HT-29 (cell line): ENCODE measurements at places on chromosomes 3 and 15.

- DNase-seq = no peak
Observed at GRCh38 chr3:124876401-124876878, 10.7 kb downstream of the ITGB5 start.

DNA sequence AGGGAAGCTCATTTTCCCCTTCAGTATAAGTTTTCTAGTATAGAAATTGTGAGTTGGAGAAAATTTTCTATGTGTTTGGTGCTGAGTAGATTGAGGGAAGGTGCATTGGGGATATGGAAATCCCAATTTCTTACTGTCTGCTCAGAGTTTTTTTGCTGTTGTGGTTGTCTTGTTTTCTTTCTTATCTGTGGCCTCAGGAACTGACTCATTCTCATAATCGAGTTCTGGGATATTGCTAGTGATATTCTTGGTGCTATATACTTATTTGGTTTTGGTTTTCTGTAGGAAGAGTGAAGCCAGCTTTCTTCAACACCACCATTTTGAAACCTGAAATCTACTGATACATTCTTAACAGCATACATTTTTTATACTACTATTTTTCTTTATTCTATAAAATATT is 869.2 kb downstream of the DIPK2A start:
- no peak for DNase-seq

- no peak for DNase-seq
Observed at GRCh38 chr3:148723631-148724030, 25.9 kb downstream of the AGTR1 start.

DNA sequence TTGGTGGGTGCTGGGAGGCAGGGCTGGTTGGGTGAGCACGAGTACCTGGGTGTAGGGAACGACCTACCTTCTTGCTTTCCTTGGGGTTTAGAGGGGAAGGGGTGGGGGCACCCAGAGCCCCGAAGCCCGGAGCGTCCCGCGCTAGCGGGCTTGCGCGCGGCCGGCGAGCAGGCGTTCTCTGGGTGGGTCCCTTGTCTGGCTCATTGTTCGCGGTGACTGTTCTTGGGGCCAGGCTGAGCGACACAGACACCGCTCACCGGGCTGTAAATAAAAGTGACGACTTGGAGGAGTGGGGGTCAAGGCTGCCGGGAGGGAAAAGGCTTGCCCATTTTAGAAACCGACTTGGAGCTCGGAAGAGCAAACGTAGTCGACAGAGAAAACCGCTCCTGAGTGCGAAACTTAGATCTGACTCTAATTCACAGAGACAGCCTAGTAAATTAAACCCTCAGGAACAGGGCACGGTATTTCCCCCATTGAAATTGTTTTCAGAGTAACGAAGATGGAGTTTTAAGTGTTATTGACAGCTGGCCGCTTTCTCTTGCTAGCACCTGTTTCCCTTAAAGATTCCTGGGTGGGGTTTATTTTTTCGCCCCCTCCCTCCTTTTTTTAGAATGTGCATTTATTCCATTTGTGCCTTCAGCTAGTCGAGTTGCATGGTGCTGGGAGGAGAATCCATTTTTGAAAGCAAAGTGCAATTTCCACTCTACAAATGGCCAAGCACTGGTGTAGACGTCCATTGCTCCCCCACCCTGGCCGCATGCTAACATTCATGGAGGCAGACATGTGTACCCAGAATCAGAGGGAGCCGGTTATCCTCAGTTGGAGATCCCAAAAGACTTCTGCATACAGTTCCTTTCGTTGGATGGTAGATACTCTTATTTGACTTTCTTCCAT is 532.1 kb upstream of the SEMA6D start:
- no peak for DNase-seq

- no peak for DNase-seq
Observed at GRCh38 chr3:197305854-197306253, 7.4 kb upstream of the DLG1 start.

GRCh38 chr15:99143655-99144610 is 39.1 kb downstream of the SYNM start:
- DNase-seq = no peak

DNA sequence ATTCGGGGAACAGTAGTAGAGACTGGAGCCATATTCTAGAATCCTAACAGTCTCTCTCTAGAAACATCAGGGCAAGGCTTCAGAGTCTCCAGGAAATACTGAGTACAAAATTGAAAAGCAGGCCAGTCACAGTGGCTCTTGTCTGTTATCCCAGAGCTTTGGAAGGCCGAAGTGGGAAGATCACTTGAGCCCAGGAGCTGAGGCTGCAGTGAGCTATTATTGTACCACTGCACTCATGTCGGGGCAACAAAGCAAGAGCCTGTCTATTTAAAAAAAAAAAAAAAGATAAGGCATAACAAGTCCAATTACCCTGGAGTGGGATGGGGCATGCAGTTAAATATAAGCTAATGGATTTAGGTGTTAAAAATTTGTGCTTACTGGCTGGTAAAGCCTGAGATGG is 79.0 kb downstream of the SEMA6D start:
- no peak for DNase-seq

DNA sequence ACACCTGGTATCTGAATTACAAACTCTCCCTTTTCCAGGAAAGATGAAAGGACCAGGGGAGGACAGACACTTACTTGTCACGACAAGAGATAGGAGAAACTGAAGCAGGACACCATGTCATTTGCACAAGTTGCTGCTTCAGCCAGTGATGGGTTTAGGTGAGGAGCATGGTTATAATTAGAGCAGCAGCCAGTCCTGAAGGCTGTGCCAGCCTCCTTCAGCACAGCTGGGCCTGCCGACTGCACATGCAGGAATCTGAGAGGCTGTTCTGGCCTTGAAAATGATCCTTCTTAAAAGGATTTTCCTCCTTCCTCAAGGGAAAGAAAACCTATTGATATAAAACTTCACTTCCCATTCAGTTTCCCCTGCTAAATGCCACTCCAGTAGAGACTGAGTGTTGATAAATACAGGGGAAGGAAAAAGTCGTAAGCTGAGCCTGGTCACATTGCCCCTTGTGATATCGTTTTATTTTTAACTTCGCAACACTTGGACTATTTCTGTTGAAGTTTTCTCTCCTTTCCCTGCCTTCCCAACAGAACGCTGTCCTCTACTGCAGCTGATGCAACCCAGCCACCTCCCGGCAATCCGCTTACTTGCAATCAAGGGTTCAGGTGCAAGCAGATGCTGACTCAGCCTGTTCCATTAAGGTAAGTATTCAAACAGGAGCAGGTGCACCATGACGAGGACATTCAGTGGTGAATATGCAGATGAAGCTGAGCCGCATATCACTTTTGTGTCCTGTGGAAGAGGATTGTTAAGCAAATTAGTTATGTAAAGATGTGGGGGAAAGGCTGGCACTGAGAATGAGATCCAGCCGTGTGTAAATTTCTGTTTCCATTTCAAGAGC is at the start of gene FBXO40:
TSS of gene FBXO40 (plus strand) at position 524 of the 847 bp plus-strand sequence. CDS start 27,197 bp downstream, outside the sequence.
- DNase-seq = no peak

DNA sequence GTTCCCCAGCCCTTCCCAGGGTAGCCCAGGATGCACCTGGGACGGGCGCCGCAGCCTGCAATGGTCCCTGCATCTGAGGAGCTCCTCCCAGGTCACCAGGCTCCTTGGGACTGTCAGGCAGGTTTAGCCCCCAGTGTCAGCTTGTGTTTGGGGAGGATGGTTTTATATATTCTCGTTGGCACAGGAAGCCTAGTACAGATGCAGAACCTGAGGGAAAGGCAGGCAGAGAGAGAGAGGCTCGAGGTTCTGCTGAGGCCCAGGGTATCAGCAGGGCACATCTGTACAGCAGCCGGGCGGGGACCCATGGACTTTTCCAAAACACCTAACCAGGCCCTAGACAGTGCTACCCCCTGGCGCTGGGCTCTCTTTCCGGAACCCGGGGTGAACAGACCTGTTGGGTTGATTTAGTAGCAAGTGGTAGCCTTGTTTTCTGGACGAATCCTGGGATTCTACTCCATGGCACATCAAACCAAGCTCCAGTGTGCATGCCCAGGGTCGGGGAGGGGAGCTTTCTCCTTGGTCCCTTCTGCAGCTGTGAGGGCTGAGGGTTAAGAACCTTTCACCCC is 8.6 kb downstream of the PAK6 start:
- DNase-seq = no peak

- no peak for DNase-seq
Observed at GRCh38 chr3:188183452-188183851, 29.5 kb downstream of the LPP start.

DNA sequence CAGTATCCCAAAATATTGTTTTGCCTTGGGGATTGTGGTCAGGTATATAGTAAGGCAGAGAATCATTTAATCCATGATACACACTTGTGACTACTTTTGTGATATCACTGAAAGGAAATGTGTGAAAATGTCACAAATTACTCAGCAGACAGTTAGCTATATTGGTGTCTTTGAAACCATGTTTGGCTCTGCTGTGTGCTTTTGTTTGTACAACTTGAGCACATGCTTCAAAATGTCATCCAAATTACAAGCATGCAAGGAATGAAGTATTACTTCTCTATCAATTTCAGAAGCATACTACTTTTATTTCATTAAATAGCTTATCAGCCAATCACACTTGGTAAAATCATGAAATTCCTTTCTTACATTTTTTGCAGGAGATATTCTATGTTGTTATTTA is 619.0 kb upstream of the AGTR1 start:
- DNase-seq = no peak

DNA sequence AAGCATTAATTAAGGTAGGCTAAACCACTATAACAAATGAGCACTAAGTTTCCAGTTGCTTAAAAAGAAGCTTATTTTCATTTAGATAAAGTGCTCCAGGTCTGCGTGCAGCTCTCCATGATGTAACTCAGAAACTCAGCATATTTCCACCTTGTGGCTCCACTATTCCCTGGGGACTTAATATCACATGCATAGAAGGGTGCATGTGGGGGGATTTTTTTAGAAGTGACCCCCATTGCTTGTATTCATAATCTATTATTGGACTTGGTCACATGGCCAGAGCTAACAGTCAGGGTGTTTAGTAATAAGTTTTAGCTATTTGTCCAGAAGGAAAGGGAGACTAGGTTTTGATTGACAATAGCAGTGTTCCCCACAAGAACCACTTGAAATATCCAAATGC is 86.8 kb downstream of the TMCO5A start:
- DNase-seq = no peak

- no peak for DNase-seq
Observed at GRCh38 chr3:39962581-39962980, 153.2 kb downstream of the MYRIP start.

GRCh38 chr15:56148064-56148463 is 95.6 kb downstream of the RFX7 start:
- DNase-seq = no peak

DNA sequence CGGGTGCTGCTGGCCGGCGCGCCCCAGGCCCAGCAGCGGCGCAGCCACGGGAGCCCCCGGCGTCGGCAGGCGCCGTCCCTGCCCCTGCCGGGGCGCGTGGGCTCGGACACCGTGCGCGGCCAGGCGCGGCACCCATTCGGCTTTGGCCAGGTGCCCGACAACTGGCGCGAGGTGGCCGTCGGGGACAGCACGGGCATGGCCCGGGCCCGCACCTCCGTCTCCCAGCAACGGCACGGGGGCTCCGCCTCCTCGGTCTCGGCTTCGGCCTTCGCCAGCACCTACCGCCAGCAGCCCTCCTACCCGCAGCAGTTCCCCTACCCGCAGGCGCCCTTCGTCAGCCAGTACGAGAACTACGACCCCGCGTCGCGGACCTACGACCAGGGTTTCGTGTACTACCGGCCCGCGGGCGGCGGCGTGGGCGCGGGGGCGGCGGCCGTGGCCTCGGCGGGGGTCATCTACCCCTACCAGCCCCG is 777 bp downstream of the LOXL1 start:
- DNase-seq = peak; percentile 52

- no peak for DNase-seq
Observed at GRCh38 chr3:157107037-157107436, 52.9 kb downstream of the CCNL1 start.

DNA sequence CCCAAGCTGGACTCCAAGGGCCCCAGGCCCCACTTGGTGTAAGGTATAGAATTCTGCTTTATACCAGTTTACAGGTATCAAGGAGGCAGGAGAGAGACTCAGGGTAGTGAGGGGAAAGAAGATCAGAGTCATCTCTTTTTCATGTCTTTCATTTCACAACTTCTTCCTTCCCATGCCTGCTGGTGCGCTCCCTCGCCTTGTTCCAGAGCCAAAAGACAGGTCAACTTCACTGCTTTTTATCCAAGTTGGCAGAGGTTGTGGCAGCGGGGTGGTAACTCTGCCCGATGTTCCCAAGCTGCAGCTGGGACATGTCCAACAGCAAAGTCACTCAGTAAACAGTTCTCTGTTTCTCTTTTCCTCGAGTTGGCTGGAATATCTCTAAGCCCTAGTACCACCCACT is 86.3 kb upstream of the TCF12 start:
- DNase-seq = peak; percentile 22

DNA sequence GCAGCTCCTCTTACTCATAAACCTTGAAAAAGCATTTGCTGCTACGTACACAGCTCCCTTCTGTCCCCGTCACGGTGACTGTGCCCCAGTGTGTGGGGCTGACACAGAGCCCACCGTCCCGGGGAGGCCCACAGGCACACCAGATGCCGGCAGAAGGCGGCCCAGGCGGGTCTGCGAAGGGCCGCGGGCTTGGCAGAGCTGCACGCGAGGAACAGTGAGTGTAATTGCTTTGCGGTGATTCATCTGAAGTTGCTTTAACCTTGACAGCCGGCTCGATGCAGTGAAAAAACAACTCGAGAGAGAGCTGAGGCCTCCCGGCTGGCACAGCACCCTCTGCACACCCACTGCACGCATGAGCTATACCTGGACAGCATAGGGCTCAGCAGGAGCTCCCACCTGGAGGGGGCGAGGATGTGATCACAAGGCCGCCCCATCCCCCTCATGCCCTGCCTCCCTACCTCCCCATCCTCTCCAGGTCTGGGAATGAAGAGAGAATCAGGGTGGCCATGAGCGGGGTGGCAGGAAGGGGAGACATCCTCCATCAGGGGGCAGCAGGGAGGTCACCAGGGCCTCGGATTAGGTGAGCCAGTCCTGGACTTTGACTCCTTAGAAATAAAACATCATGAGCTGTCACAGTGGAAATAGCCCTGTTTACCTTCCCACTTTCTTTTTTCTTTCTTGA is 172.7 kb downstream of the MEGF11 start:
- peak; percentile 52 for DNase-seq

- no peak for DNase-seq
Observed at GRCh38 chr3:117131259-117131658, 421.7 kb downstream of the TUSC7 start.
